Tracheal epithelial cell (primary cell): ENCODE measurements at places on chromosomes 16 and 17. TPM values are rescaled to one million over a fixed set of nuclear protein-coding genes. Genes with fewer than 3 reads are reported as not detected.

CA7 gene
- not detected in 2 replicates for total RNA-seq

ACE gene
- 0.72 and 0.85 TPM in 2 replicates for total RNA-seq

PIPOX gene
- 0.43 and 1.2 TPM in 2 replicates for total RNA-seq

SDR42E1 gene
- total RNA-seq = 21.2 and 31.8 TPM in 2 replicates

DPEP2 gene
- total RNA-seq = under 0.01 TPM in 1 of 2 replicates, not detected in the other

CHST4 gene
- total RNA-seq = not detected in 2 replicates

EARS2 gene
- total RNA-seq = 62.4 and 89.5 TPM in 2 replicates

TM4SF5 gene
- total RNA-seq = not detected in 2 replicates

KRTAP9-3 gene
- total RNA-seq = not detected in 2 replicates

TEX14 gene
- total RNA-seq = under 0.01 TPM in 1 of 2 replicates, not detected in the other
